ENCODE measurements at places on chromosomes 16 and 17.

- DNase-seq = no peak
These were observed 41.1 kb downstream of the TMEM132E start for GRCh38 chr17:34620458-34620857.

GRCh38 chr17:80861418-80861815 lies 130.2 kb upstream of the CHMP6 start:
- DNase-seq = no peak

- DNase-seq = no peak
These were observed 10.8 kb upstream of the DOK4 start for GRCh38 chr16:57497121-57497520.

- DNase-seq = no peak
These were observed 10.0 kb downstream of the MAP2K6 start for GRCh38 chr17:69424287-69425041.

GRCh38 chr17:77555741-77556291 lies 402.7 kb upstream of the TNRC6C start:
- DNase-seq = no peak

GRCh38 chr17:44053125-44053872 lies 13.2 kb downstream of the LSM12 start:
- DNase-seq = no peak

DNA sequence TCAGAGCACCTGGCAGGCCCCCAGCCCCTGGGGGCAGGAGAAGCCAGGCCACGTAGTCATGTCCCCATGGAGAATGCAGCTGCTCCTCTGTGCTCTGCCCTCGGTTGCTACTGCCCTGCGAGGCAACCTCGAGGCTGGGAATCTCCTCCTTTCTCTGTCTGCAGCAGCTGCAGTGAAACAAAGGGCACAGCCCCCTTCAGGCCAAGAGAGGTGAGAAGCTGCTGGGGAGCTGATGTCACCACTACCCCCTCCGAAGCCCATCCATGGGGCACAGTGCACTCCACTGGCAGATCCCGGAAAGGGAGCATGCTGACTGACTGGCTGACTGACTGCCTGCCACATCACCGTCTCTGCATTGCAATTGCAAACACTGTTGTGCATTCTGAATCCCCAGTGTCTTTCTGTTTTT lies 103.7 kb downstream of the GRIN2A start:
- no peak for DNase-seq
